Fibroblast of mammary gland (primary cell): ENCODE measurements at places on chromosomes 3 and 15.

- DNase-seq: peak; percentile 35
Observed at GRCh38 chr3:115922681-115923347, 299.5 kb downstream of the GAP43 start.

DNA sequence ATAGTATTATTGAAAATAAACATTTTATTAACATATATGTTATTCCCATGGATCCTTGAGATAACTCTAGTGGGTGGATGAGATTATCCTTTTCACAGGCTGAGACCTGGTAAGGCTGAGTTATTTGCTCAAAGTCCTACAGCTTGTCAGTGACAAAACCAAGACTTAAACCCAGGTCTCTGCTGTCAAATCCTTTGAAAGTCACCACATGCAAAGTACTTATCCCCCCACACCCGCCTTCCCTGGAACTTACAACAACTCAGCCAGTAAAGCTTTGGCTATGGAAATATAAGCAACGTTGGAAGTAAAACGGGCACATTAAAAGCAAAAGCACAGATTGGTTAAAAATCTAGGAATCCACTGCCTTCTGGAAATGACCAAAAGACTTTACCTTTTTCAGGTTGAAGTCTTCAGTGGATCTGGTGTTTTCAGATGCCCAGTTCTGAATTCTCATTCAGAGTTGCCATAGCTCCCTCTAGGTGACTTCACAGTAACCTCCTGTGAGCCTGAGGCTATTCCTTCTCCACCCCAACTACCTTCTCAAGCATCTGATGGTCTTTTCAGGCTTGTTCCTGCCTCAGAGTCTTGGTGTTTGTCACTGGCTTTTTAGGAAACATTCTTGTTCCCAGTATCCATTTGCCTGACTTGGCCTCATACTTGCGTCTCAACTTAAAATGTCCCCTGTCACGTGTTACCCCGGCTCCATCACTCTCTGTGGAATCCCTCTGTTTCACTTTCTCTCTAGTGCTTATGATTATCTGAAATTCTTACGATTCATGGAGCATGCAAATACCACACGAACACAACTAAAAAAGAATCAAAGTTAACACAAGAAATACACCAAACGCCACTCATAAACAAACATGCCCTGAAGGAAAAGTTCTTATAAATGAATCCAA is 131.2 kb downstream of the MAGI1 start:
- DNase-seq: no peak

DNA sequence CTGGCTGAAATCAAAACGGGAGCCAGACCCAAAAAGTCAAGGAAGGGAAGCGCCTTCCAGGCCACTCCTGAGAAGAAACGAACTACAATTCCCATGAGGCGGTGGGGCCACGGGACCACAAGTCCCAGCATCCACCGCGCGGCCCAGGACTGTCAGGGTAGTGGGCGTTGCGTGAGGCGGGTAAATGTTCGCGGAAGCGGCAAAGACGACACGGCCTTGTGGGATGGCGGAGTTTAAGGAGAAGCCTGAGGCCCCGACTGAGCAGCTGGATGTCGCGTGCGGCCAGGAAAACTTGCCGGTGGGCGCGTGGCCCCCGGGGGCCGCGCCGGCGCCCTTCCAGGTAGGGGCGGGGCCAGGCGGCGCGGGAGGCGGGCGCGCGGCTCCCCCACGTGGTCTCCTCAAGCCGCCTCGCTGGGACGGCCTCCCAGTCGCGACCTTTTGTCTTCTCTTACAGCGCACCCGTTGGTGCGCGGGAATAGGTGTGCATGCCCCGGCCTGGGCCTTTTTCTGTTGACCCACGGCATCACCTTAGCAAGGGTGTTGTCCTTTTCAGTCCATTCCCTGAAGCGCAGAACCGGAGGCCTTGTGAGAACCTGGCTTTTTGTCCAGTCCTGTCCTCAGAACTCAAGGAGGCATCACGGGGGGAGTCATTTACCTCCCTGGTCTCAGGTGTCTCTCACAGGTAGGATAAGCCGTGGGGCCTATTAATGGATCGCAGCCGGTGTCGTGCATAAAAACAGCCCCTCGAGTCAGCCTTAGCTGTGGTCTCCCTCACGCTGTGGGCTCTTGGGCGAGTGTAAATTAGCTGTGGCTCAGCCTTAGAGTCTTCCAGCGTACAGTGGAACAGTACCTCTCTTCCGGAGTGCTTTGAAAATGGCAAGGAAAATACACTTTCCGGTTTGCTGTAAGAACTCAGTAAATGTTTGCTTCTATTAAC is at the start of gene SETMAR:
Gene SETMAR (plus strand): TSS at position 183 of the 937 bp plus-strand sequence. CDS start 2 bp downstream, at position 185.
- peak; percentile 87 for DNase-seq

GRCh38 chr3:46335541-46335940 is 18.4 kb upstream of the CCR2 start:
- no peak for DNase-seq

GRCh38 chr3:196238612-196239560 is 22.6 kb downstream of the SLC51A start:
- DNase-seq: peak; percentile 10

- DNase-seq: peak; percentile 60
Observed at GRCh38 chr3:189393598-189393997, 221.8 kb downstream of the TPRG1 start.

- DNase-seq: no peak
Observed at GRCh38 chr3:33006081-33006480, 54.6 kb downstream of the CCR4 start.

DNA sequence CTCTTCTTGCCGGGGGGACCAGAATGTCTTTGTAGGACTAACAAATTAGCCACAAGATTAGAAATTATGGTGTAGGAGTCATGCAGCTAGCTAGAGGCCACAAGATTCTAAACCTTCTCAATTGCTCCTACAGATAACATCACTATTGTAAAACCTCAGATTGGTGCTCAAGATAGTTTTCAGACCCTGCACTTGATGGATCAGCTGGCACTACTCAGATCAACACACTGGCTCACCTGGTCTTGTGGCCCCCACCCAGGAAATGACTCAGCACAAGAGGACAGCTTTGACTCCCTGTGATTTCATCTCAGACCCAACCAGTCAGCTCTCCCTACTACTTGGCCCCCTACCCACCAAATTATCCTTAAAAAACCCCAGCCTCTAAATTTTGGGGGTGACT is 124.1 kb upstream of the RASGRP1 start:
- no peak for DNase-seq

DNA sequence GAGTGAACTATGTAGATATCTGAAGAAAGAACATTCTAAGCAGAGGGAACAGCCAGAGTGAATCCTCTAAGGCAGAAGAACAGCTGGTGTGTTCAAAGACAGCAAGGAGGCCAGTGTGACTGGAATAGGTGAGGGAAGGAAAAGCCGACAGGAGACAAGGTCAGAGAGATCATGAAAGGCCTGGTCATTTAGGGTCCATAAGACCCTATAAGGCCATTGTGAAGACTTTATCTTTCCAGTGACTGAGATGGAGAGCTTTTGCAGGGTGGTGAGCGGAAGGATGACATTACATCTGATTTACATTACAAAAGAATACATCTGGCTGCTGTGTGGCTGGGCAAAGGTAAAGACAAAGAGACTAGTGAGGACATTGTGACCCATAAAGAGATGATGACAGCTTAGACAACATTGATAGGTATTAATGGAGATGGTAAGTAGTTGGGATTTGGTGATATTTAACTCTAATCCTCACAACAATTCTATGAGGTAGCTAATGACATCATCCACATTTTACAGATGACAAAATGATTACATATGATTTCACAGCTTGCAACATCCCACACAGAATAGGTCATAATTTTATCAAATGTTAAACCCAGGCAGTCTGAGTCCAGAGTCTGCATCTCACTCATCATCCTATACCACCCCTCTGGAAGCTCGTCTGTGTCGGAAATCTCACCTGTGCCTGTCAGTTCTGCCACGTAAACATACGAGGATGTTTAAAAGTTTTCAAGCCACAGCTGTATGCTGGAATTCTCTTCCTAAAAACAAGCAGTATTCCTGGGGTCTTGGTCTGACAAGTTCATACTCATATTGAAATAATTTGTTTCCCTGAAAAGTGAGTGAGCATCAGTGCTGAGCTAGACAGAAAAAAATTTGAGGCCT is 70.2 kb upstream of the PIK3R4 start:
- no peak for DNase-seq

GRCh38 chr3:131075632-131076328 is 49.1 kb downstream of the NEK11 start:
- DNase-seq: no peak

DNA sequence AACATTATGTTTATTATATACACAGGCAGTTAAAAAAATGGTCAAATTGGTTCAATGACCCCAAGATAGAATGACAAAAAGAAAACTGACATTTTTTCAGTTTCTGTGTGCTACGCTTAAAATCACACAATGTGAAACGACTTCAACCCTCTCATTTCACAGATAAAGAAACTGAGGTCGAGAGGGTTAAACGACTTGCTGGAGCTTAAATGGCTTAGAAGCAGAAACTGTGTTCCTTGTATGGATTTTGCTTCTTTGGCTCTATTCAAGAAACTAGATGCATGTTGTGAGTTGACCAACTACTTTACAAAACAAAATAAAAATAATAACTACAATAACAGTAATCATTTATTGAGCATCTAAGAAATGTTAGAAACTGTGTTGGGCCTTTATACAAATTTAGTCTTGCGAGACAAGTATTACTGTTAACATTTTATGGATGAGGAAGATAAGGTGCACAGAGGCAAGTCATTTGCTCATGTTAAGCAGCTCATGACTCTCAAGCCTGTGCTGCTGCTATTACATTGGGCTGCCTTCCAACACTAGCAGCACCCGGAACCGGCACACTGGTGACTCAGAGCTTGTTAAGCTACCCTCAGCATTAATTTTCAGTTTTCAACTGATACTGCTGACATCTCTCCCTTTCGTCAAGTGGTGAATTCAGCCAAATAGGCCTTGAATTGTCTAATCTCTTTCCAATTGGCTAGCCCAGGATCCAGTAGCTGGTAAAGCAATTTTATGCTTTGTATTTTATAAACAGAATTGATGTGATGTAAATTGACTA is 487.6 kb downstream of the NAALADL2 start:
- peak; percentile 95 for DNase-seq

DNA sequence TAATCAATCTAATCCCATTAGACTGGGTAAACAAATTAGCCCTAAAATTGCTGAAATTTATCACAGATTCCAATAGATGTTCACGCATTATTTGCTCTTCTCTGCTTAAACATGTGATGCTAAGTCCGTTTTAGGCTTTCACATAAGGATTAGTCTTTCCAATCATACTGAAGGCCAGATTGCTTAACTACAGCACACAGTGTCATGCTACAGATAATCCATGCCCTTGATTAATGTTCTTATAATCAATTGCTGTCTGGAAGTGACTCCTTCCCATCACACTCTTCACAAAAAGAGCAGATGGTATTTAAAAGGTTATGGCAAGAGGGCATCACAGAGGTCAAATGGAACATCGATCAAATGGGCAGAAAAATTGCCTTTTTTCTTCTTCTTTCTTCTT is 471.5 kb upstream of the ROBO1 start:
- DNase-seq: no peak

- peak; percentile 91 for DNase-seq
Observed at GRCh38 chr3:58047826-58048225, 39.6 kb downstream of the FLNB start.

DNA sequence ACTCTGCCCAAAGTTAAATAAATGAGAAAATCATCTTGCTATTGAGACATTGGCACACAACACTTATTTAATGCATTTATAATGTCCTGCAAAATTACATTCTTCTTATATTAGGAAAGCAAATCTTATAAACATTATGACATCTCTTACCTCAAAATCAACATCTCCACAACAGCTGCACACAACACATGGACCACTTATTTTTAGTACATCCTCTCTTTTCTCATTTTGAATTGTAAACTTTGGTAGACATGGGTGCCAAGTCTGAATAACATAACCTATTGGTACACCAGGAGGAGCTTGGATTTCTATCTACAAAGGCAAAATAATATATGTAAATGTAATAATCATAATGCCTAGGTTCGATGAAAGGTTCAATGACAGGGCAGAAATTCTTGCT is 23.0 kb downstream of the PLSCR1 start:
- DNase-seq: no peak

DNA sequence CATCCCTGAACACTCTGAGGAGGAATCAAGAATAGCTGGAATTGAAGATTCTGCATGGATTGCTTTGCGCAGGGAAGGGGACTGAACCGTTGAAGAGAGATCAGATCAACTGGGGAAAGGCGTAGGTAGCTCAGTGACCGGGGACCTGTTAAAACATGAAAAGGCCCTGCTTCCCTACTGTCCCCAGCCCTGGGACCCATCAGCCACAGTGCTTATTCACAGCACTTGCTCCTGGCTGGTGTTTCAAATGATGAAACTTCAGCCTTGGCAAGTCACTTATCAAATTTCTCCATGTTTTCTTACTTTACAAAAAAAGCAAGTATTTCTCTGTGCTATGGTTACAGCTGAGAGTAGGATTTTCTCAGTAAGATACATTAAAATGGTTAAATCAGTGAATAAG is 199.3 kb downstream of the MEIS2 start:
- DNase-seq: no peak

DNA sequence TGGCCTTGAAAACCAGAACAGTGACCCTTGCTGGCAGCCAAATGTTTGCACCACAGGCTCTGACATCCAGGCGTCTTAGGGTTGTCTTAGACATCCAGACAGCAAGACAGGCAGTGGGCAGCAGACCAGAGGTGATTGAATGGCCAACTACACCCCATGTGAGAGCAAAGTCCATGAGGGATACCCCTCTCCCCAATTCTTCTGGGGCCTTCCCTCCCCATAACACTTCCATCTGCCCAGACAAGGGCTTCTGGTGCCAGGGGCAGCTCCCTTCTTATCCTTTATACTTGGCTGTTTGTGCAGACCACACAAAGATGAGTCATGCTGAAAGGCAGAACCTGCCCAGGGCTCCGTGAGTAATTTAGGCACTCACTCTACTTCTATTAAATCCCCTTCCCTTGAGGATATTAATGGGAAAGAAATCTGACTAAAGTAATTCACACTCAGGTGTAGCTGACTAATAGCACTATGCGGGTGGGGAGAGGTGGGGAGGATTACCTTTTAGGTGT is 257.9 kb downstream of the UACA start:
- DNase-seq: peak; percentile 88

GRCh38 chr15:73483053-73483452 is 40.1 kb downstream of the REC114 start:
- no peak for DNase-seq

- DNase-seq: no peak
Observed at GRCh38 chr15:68614286-68615035, 35.7 kb downstream of the CORO2B start.

DNA sequence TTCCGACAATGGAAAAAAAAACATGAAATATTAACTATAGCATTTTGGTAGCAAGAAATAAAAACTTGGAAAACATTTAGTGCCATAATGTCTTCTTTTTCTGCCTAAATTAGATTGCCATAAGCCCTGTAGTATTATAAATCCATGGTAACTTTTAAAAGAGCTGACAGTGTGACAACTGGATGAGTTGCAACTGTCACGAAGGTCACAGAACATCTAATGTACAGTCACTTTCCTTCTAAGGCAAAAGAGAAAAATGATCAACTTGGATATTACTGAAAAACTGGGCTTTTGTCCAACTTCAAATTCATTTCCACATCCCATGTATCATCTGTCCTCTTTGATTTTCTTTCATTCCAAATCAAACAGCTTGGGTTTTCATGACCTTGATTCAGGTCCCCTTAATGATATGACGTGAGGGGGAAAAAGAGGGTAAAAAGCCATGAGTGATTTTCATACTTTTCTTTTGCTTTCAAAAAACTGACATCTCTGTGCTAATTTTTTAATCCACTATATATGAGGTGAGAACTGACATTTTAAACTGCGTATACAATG is 602 bp downstream of the CPB1 start:
- DNase-seq: peak; percentile 16
